ENCODE measurements at places on chromosomes 5 and 9. TPM values are rescaled to one million over a fixed set of nuclear protein-coding genes. Genes with fewer than 3 reads are reported as not detected.
A peak's percentile ranks its signal among the peaks of the same experiment; 100 is the strongest.

TNFSF15 gene
- total RNA-seq, result not detected

NR5A1 gene
- not detected for total RNA-seq

MARCHF11 gene
- total RNA-seq, result not detected

RECK gene
- total RNA-seq, result 8.0 TPM

OTULIN gene
- total RNA-seq, result 166 TPM

DNA sequence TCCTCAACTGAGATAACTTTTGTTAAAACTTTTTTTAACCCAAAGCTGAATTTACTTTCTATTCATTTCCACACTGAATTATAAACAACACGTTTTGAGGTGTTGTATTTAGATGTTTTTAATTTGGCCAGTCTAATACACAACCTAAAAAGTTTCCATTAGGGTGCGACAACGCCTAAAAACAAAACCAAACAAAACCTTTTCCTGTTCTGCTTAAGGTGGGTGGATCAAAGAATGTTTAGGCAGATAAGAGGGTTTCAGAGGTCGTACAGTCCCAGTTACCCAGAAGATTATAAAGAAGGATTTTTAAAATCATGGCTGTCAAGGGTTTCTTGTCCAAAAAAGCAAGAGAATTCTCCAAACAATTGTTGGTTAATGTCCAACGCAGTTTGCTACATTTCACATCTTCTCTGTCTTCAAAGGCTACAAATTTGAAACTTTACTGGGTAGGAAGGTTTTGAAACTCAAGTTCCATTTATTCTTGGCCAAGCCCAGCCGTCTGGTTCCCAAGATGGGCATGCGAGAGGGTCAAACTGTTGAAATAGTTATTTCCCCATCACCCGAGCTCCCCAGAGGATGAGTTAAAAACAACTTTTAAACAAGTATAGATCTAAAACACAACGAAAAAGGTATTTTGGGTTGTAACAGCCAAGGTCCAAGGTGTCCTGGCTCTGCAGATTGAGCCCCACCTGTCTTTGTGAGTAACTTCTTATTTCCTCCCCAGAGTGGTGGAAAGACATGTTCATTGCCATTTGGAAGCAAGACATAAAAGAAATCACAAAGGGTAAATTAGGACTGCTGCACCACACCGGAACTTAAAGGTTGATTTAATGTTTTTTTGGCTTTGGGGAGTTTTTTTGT is 122.8 kb upstream of the MAP3K1 start:
- DNase-seq, result no peak

DNA sequence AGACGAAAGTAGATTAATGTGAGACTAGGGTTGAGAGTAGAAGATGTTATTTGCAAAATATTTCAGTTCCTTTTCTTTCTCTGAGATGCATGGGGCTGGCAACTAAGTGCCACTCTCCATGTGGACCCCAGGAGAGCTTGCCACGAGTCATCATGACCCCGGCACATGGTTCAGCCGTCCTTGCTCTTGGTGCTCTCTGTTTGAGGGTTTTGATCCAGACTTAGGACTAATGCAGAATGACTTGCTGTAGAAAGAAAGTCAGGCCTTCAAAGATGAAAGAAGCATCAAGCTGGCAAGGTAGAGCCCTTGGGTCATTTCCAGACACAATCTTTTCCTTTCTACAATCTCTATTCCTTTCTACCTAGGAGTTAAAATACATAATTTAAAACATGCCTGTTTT is 84.7 kb downstream of the RASGRF2 start:
- no peak for DNase-seq

DNA sequence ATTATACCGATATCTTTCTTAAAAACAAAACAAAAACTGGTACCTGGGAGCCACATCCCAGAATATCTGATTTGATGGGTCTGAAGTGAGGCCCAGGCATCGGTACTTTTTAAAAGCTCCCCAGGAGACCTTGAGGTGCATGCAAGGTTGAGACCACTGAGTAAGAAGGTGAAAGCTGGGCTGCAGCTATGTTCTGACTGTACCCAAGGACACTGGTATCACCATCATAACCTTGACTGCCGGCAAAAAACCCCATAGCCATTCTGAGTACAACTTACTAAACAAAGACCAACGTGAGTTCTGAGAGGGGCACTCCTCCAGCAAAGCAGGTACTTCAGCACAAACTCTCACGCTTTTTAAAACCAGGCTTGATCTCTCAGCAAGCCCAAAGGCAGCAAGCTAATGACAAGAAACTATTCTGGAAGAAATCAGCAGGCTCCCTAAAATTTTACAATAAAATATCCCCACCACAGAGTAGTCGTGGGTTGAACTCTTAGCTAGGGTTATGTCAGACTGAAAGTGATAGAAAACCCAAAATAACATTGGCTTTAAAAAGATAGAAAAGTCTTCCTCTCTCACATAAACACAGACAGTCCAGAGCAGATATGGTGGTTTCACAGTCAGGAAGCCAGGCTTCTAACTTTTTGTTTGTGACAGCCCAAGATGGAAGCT is 263.9 kb downstream of the SAXO1 start:
- DNase-seq, result no peak

DNA sequence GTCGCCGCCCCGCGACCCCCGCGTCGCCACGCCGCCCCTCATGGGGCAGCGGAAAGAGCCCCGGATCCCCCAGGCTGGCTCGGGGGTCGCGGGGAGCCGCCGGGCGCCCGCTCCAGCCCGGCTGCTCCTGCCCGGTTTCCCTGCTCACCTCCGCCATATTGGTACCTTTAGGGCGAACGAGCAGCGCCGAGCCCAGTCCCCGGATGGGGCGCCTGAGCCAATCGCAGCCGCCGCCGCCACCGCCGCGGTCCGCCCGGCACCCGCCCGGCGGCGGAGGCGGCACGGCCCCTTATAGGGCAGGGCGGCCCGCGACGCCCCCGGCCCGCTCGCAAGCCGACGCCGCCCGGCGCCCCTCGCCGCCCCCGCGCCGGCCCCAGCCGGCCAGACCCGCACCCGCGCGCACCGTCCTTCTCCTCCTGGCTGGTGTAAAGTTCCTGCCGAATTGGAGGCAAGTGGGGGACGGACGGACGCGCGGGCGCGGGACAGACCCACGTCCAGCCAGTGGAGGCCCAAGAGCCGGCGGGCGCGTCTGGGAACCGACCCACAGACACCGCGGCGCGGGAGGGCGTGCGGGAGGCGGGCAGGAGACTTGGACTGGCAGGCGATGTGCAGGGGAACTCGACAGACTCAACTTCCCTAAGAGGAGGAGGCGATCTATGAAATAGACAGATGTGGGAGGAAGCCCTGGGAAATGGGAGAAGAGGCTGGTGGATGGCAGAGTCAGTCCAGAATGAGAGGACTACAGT is at the start of gene MIER3:
TSS of gene MIER3 (minus strand) at position 178 of the 746 bp plus-strand sequence. CDS start at position 157, 21 bp downstream.
- peak; percentile 86 for DNase-seq

DNA sequence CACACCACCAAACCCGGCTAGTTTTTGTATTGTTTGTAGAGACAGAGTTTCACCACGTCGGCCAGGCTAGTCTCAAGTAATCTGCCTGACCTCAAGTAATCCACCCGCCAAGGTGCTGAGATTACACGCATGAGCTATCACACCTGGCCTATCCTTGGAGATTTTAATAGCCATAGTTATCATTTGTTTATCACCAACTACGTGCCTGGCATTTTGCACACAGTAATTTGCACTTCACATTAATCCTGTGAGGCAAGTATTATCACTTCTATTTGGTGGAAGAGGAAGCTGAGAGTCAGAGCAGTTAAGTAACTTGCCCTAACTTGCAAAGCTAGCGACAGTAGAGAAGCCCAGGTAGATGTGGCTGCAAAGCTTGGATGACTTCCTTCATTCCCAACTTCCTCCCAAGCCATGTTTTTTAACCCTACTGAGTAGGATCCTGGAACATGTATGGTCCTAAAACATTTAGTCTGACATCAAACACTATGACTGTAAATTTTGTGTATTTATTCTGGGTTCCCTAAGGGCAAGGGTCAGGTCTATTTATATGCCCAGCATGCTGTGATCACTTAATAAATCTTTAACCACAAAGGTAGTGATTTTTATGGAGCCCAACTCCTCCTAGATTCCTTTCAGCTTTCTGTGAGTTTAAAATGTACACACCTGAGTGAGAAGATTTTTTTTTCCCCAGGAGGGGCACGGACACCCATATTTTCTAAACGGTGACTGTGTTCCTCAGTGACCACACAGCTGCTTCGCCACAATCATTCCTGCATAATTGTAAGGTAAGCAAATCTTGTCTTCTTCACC is 100.2 kb upstream of the RAI14 start:
- DNase-seq, result no peak

DNA sequence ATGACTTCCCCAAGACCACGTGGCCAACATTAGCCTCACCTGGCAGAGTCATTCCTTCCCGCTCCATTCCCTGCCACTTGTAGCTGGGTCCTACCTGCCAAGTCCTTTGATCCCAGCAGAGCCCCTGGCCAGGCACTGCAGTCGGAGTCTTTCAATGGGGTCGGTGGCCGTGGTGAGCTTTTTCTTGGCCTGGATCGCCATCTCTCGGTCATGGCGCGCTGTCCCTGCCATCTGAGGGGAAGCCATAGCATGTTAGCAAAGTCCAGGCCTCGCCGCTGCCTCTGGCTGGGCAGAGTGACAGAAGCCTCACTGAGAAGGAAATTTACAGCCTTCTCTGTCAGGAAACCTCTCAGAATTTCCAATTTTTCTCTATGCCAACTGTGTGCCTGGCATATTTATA is 17.5 kb downstream of the CAPSL start:
- no peak for DNase-seq

DNA sequence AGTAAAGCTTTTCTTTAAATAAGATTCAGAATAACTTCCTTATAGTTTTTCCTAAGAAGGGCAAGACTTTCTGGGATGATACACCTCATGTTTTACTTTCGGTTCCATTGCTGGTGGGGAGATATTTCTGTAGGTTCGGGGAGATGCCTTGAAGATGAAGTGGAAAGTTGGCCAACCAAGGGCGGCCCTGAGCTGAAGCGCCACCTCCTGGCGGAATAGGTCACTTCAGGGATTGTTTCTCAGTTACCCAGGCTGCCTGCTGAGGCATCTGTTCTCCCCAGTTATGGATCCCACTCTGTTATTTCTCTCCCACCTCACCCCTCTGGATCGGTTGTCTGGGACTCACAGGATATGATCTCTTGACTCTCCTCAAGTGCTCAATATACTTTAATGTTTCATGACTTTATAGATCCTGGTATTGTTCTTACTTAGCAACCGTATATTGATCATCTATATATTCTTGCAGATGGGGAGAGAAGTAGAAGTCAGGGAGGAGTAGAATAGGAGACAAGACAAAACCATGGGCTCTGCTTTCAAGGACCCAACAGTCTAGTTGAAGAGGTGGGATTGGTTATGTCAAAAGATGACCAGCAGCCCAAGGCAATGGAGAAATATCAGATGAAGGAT is 23.4 kb downstream of the MEGF10 start:
- peak; percentile 76 for DNase-seq

DNA sequence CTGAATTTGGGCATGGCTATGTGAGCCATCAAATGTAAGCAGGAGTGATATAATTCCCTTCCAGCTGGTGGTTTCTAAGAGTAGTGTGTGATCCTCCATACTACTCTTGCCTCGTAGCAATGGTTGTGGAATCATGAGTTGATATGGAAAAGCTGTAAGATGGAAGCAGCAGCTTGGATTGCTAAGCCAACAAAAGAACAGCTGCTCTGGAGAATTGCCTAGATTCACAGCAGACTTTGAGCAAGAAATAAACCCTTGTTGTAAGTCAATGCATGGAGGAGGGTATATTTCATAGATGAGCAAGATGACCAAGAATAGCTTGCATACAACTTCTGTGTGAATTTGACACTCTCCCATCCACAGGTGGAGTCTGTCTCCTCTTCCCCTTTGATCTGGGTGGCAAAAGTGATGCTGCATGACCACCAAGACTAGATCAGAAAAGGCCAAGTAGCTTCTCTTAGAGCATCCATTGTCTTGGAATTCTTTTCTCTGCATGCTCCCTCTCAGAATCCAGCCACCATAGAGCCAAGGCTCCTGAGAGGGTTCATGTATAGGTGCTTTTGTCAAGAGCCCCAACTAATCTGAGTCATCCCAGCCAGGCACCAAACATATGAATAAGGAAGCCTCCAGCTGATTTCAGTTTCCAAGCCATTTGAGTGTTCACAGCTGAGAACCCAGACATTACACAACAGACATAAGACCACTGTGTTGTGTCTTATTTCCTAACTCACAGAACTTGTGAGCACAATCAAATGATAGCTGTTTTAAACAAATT is 79.0 kb downstream of the PRLR start:
- DNase-seq, result no peak

DNA sequence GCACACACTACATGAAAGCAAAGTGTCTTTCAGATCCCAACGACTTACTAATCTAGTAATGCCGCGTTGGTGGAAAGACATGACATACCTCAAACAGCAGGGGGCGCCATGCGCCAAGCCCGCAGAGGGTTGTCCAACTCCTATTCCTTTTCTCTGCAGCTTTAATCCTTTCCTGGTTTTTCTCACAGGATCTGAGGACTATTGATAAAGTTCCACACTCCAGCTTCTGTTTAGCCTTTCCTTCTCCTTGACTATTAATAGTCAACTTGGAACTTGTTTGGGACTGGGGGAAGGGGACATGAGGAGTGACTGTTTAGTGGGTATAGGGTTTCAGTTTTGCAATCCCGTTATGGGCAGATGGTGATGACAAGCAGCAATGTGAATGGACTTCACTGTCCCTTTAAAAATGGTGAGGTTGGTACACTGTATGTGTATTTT is 62.9 kb downstream of the OTULIN start:
- DNase-seq, result peak; percentile 87

- no peak for DNase-seq
Observed at GRCh38 chr5:2639425-2639824, 112.1 kb downstream of the IRX2 start.

All from natural killer cell (primary cell).